Stimulated activated CD4-positive, alpha-beta T cell treated with anti-CD3 and anti-CD28 coated beads, Interleukin-15, amount 100 ng/mL, for 24 hours (primary cell): ENCODE measurements at places on chromosomes 12 and 14.

DNA sequence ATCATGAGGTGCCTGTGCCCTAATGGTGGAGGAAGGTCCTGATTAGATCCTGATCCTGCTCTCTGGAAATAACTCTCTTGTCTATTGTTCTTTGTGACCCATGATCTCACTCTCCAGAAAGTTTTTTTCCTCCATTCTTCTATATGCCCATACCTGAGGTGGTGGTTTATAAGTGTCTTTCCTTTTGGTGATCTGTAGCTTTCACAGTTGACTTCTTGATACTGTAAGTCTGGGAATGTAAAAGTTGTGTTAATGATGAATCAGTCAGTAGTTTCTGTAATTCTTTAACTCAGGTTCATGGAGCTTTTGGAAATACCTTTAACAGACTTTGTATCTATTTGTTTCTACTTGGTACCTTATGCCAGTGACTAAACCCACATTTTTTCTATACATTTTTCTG is 444.0 kb upstream of the FLRT2 start:
- no peak for DNase-seq

DNA sequence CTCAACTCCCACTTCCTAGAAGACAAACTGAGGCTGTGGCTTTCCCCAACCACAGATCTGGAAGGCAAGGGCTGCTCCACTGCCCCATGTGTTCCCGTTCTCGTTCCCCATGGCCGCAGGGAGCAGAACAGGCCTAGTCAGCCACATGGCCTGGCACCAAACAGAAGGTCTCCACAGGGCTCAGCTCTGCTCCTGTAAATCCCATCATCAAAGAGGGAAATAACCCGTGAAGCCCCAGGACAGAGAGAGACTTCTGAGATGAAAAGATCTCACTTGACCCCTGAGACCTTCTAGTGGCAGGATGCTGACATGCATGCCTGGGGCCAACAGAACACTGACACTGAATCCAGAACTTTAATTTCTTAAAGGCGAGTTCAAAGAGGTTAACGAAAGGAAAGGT is 68.9 kb downstream of the BCL11B start:
- no peak for DNase-seq

DNA sequence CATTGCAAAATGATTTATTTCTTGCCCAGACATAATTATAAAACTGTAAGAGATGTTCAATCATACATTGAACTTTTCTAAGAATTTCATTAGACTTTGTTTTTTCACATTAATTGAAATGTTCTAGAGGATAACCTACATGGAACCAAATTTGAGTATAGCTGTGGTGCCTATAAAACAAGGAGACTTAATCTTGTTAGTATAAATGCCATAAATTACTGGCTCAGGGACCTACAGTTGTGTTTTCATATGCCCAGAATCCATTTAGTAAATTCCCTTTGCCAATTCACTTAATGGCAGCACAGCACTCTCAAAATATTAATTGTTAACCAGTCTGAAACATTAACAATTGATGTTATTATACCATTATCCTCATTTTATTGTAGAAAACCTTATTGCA is 488.5 kb downstream of the NELL2 start:
- no peak for DNase-seq

GRCh38 chr12:1792406-1792805 is 28.0 kb upstream of the LRTM2 start:
- no peak for DNase-seq

- DNase-seq, result no peak
Observed at GRCh38 chr12:89051065-89051677, 301.1 kb downstream of the DUSP6 start.

DNA sequence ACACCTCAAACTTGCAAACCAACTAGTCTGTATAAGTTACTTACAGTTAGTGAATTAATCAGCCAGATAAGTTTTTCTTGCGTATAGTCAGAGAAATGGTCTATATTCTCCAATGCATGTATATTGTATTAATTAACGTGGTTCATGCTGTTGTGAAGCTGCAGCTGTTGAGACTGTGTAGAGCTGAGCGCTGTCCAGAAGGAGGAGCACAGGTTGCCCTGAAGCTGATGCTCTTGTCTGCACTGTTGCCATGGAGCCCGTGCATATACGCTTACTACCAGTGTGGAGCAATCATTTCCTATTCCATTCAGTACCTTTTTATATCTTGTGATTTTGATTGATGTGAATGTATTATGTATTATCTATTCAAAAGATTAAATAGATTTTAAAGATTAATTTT is 74.3 kb upstream of the ARID2 start:
- peak; percentile 36 for DNase-seq

- DNase-seq, result no peak
Observed at GRCh38 chr12:112916270-112916669, 9.5 kb downstream of the OAS1 start.

DNA sequence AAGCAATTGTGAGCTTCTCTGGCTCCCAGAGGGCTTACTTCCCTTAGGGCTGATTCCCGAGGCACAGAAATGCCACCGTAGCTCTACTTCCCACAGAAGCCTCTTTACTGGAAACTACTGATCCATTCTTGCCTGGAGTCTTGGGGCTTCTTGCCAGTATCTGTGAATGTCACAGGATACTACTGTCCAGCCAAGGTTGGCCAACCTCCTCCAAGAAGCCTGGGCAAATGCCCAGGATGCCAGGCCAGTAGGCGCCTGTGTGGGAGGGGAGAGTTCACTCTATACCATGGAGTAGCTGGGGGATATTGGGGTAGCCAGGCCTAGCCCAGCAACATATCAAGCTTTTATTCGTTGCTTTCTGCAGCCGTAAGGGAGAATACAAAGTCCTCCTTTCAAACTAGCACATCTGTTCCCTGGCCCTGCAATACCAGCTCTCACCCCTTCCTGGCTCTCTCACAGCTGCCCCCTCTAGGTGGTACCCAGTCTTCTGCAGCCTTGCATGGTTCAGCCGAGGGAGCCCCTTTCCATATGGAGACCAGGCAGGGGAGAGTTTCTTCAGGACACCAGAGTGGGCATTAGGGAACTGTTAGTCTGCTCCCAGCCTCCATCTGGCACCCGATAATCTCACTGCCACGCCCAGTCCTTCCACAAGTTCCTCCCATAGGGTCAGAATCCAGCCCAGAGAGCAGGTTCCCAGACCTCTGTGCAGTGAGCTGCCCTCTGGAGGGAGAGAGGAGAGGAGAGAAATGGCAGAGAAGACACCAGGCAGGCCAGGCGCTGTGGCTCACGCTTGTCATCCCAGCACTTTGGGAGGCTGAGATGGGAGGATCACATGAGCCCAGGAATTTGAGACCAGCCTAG is 24.3 kb upstream of the PLEK2 start:
- no peak for DNase-seq

GRCh38 chr12:100503228-100503628 is 29.6 kb downstream of the NR1H4 start:
- DNase-seq, result no peak

DNA sequence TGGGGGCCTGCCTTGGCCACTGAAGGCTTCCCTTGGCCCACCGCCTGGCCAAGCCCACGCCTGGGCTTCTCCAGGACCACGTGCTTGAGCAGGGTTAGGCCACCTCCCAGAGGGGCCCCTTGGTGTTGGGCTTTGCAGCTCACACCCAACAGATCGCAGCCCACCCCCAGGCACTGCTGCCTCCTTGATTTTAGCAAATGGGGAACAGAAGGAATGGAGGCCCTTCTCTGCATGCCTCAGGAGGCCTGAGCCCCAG is 23.3 kb downstream of the RAB35 start:
- DNase-seq, result no peak

DNA sequence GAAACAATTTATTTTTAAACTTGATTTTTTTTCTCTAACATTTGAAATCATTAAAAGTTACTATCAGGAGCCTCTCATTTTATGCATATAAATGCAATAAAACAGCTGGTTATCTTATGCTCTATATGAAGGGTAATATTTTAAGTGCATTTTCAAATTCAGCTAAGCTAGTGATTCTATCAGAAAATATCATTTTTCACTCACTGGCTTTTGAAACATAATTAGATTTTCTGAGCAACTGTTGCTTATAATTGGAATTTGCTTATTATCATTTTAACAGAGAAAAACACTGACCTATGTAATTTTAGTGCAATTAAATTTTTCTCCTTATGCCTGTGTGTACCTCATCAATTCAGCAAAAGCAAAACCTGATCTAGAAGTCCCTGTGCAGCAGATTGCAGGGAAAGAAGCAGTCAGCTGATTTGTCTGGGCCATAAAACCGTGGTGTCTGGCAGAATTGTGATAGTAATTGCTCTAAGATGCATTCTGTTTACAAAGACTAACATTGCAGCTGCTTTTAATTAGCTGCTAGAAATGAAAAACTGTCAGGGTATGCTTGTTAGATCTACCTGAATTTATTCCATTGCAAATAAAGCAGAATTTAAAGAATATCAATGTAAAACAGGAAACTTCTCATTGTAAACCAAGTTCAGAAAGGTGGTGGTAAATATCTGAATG is 75.0 kb downstream of the BICD1 start:
- DNase-seq, result no peak

DNA sequence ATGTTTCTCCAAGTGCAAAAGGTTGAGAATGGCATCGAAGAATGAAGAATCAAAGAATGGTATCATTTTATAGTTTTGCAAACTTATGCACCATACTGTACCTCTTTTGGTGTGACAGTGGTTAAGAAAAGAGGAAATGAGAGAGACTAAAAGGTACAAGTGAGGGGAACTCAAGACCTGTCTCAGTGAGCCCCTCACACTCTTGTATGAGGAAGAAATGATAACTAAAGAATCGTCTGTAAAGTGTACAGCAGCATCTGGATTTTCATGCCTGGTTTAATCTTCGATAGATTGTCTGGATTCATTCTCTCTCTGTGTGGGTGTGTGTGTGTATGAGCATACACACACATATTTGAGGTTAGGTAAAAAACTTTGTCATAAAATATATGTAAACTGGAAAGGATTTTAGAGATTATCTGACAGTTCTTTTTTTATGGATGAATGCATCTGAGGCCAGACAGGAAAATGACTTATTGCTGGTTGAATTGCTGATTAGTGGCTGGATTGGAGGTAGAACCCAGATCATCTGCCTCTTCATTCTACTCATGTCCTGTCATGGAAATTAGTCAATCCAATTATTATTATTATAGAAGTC is 16.0 kb upstream of the SLC38A2 start:
- no peak for DNase-seq

DNA sequence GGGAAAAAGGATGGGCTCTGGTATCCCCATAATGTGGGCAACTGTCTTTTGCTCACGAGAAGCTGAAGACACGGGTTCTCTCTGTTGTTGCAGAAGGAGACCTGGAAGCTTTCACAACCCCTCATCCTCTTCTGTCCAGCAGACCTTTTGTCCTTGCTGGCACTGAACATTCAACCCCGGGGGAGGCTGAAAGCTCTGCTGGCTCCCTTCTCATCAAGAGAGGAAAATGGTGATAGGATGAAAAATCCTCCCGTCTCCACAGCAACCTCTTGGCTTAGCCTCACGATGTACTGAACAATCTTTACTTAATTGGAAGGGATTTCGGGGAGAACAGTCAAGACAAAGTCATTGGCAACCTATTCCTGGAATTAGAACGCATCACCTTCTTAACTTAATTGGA is 39.0 kb downstream of the ELK3 start:
- no peak for DNase-seq

DNA sequence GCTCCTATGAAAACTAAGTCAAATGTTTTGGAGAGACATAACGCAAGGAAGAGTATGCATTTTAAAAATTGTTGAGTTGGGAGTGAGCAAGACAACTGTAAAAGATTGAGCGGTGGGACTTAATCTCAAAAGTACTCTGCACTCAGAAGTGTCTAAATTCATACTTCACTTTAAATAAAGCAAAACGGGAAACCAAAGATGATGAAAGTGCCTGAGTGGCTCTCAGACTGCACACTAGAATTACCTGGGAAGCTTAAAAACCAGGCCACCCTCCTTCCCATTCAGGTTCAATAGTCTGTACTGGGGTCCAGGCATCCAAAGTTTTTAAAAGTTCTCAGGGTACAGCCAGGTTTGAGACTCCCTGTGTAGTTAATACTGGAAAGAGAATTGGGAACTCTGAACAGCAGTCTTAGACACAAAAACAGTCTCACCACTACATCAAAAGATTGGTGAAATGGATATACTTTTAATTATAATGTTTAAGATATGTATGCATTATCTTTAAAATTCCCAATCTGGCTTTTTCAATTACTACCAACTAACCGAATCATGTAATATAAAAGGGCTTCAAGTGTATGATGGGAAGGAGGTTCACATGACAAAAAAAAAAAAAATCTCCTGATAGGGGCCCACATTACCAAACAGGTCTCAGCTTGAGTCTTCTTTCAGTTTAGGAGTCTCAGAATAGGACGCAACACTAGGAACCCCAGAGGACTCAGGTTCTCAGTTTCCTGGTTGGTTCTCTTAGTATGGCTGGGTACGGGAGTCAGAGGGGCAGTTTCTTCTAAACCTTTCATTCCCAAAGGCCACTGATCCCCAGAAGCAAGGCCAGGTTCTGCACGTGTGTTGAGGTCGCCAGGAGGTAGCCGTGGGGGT is 1.0 kb downstream of the HOMEZ start:
- DNase-seq, result peak; percentile 15

GRCh38 chr14:72418806-72419205 is 475.1 kb downstream of the DPF3 start:
- no peak for DNase-seq

GRCh38 chr12:50442178-50442908 is 41.7 kb downstream of the LARP4 start:
- no peak for DNase-seq

DNA sequence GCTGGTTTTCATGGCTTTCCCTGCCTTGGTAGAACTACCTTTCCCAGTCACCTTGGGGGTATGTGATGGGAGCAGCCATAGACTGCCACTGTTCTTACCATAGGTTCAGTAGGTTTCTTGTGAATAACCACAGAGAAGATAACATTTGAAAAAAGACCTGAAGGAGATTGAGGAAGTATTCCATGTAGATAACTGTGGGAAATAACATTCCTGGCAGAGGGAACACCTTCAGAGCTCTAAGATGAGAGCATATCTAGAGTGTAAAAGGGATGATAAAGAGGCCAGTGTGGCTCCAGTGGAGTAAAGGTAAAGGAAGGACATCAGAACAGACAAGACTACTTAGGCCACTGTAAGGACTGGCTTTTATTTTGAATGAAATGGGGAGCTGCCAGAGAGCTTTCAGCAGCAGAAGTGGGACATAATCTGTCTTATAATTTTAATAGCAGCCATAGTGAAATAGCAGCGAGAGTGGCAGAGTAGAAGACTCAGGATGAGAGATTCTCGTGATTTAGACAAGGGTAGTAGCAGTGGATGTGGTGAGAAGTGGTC is 82.6 kb upstream of the KCNH3 start:
- no peak for DNase-seq

DNA sequence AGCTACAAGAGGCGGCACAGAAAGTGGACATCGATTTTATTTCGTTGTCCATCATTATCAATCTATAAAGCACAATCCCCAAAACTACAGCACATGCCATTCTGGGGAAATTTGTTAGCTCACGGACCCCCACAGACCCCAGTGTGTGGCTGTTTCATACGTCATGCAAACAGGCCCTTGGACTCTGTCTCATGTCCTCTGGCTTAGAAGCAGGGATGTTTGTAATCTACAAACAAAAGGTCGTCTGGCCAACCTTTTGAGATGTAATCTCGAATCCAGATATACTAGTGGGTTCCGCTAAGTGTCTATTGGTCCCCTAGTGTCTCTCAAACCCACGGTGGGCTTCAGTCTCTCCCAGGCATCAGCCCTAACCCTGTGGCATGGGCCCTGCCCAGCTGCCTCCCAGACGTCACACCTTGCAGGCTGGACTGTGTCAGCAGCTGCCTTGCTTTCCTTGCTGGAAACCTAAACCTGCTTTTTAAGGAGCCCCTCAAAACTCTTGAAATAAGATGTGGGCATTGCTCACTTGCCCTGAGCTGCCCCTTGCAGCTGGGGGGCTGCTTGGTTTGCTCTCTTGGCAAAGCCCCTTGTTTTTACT is 220.8 kb downstream of the ZFP36L1 start:
- DNase-seq, result no peak
